ENCODE measurements at places on chromosomes 4 and X.

GRCh38 chr4:182547435-182547834 is 304.2 kb downstream of the TENM3 start:
- DNase-seq: no peak

- DNase-seq: no peak
Measured at GRCh38 chr4:105990933-105991332, 95.7 kb downstream of the NPNT start.

DNA sequence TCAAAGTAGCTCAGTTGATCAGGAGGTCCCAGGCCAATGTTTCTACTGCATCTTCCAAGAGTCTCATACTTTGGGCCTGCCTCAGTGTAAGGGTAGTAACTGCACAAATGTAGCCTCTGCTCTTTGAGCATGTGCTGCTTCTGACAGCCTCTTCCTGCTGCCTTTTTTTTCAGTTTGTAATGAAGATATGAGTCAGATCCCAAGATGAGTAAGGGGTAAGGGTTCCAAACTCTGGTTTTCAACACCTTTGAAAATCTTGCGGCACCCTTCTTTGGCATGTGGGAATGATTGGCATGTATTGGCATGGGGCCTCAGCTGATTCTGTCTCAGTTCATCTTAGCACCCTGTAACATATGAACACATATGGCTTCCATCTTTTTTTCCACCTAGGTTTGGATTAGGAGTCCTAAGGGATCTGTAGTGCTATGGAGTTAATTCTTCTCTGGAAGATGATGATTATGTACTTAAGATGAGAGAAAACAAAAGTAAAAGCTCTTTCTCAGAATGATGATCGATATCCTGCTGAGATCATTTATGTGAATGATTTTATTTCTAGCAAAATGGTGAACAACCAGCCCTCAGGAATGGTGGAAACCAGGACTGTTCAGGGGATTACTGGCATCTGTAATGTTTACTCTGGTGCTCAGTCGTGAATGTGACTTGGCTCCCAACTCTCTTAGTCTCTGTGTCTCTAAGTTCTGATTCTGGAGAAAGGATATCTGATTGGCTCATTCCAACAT is 118.7 kb upstream of the PRPS2 start:
- no peak for DNase-seq

GRCh38 chr4:128354205-128354821 is 66.7 kb upstream of the PGRMC2 start:
- DNase-seq: no peak

Data from stimulated activated CD4-positive, alpha-beta T cell treated with anti-CD3 and anti-CD28 coated beads, Interleukin-1b, Interleukin-23, amount 100 ng/mL, for 1 hour (primary cell).